ENCODE measurements at places on chromosomes 13 and 19.
A peak's percentile ranks its signal among the peaks of the same experiment; 100 is the strongest.

DNA sequence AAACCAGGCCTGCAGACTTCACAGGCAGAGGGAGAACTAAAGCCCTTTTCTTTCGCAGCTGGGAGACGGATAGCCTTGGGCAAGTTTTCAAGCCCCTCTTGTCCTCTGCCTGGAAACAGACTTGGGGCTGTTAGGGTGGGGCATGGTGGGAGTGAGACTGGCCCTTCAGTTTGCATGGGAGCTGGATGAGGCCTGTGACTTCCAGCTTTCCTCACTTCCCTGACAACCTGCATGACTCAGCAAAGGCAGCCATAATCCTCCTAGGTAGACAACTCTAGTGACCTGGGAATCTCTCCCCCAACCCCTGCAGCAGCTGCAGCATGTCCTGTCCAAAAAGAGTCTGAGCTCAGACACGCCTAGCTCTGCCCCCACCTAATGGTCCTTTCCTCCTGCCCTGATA is 93.0 kb downstream of the POSTN start:
- DNase-seq = no peak

DNA sequence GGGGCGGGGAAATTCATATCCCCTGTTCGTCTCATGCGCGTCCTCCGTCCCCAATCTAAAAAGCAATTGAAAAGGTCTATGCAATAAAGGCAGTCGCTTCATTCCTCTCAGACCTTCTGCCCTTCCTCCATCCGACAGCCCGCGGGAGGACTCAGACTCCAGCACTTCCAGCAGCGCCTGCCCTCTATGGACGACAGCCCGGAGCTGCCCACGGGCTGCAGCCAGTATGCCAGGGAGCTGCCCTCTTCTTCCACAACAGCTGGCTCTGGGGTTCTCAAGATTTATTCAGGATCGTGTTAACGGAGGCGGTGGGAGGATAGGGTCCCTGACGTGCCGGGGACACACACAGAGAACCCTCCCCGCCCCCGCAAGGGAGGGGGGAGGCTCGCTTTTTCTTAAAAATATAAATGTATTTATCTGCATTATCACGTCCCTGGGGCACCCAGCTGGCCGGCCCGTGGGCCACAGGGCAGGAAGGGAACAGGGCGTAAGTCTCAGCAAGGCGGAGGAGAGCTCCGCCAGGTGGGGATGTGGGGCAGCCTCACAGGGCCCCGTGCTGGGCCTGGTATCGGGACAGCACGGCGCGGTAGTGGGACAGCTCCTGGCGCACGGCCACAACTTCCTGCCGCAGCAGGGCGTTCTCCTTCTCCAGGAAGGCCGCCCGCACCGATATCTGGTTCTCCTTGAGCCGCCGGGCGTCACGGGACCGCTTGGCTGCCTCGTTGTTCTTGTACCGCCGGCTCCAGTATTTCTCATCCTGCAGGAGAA is 6.7 kb downstream of the DBP start:
- DNase-seq = no peak

GRCh38 chr19:28475525-28475924 is 737.4 kb downstream of the UQCRFS1 start:
- DNase-seq = no peak

DNA sequence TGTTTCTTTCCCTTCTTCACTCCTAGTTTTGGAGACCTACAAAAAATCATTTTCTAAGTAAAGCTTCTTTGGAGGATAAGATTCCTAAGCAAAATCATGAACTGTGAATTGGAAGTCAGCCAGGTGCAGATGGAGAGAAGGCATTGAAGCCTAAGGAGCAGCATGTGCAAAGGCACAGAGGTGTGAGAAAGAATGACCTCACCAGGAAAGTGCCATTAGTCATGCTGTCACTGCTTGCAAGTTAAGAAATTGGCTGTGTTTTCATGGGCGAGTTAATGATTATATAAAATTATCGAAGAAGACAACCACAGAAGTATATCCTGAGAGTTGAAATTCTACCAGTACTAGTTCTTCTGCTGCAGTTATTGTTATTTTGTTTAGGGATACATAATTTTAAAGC is 80.3 kb upstream of the KLHL1 start:
- DNase-seq = no peak

DNA sequence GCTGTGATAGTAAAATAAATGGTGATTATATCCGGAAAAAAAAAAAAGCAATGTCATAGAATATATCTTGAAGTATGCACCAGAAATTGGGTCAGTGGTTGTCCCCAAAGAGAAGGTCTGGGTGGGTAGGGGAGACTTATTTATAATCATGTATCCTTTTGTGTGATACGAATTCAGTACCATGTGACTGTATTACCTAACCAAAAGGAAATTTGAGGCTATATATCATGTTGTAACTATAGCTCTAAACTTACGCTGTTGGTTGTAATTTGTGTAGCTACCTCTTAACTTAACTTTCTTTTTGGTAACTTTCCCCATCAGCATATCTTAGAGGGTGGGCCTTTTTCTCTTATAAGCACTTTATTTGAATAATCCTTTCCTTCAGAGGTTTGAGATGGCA is 25.2 kb upstream of the KCTD4 start:
- no peak for DNase-seq

DNA sequence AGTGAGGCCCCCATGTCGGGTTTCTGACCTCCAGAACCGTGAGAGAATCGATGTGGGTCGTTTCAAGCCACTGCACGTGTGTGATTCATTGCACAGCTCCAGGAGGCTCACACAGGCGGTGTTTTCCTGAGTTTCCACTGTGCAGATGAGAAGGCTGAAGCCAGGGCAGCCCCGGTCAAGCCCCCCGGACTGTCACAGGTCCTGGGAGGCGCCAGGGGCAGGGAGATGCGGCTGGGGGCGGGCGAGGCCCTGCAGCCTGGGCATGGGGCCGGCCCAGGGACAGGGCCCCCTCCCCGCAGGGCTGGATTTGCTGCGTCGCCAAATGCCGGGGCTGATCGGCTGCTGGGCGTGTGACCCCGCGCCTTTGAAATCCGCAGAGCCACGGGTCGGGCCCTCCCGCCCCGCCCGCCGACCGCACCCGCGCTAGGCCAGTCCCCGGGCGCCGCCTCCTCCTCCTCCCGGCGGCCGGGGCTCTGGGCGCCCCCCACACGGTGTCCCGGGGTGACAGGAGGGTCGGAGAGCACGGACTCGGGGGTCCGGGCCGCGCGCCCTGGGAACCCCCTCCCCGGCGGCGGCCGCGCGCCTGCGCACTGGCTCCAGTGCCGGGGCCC is 9.9 kb upstream of the MKNK2 start:
- DNase-seq = no peak

DNA sequence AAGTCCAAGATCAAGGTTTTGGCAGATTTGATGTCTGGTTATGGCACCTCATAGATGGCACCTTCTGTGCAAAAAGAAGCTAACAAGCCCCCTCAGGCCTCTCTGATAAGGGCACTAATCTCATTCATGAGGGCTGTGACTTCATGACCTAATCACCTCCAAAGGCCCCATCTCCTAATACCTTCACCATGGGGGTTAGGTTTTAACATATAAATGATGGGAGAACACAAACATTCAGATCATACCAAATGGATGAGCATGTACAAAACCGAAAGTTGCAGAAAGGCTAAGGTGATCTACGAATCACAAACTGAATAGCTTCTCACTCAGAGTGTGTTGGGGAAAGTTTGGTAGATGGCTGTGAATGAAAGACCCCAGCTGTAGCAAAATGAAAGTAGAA is 217.4 kb downstream of the TBC1D4 start:
- DNase-seq = no peak

GRCh38 chr19:51637362-51637978 is 7.3 kb upstream of the SIGLEC5 start:
- DNase-seq = no peak

GRCh38 chr13:99439048-99439447 is 62.2 kb upstream of the TM9SF2 start:
- no peak for DNase-seq

GRCh38 chr19:29484876-29485275 is 40.9 kb upstream of the VSTM2B start:
- peak; percentile 9 for DNase-seq

GRCh38 chr13:26503826-26504594 is 53.5 kb upstream of the WASF3 start:
- no peak for DNase-seq

DNA sequence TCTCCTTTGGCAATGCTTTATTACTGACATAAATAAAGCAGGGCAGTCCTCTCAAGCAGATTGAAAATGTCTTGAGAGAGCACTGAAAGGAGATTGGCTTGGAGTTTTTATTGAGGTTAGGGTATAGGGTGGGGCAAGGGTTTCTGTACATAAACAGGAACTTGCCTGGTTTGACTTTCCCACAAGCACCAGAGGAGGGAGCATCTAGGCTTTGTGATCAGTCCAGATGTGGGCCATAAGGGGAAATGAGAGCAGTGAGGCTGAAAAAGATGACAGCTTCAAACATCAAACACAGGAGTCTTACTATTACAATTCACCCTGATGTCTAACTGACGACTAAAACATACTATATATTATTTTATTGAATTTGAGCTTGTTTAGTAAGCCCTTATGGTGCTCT is 260.9 kb downstream of the MTUS2 start:
- no peak for DNase-seq

GRCh38 chr19:10419200-10419645 is 1.1 kb upstream of the PDE4A start:
- no peak for DNase-seq

DNA sequence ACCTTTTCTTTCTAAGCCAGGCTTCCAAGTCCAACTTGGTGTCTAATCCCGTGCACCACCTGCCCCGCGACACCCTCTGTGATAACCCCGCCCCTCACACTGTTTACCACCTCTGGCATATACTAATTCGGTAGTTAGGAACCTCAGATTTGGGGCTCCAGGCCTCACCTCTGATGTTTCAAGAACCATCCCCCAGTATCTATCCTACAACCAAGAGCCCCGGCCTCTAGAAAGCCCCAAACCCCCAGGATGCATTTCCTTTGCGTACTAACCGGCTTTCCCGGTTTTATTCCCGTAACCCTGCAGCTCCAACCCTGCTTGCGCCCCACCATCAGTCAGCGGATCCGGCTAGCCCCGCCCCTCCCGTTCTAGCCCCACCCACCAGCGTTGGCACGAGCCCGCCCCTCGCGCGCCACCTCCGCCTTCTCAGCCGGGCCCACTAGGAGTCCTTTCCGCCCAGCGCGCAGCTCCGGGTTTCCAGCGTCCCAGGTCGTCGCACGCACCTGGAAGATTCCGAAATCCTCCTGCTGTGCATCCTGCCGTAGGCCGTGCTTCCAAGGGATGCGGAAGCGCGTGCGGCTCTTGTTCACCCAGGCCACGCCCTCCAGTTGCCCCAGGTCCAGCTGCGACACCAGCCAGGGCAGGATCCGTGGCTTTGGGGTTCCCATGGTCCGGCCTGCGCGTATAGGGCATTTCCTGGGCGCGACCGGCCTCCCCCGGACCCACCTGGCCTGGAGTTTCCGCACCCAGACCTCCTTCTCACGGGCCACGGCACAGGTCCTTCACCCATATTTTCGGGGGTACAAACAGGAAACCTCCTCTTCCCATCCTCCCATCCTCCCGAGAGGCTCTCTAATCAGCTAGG is 1.3 kb downstream of the IRF3 start:
- peak; percentile 94 for DNase-seq

- DNase-seq = no peak
Measured at GRCh38 chr19:31674503-31675192, 325.4 kb upstream of the TSHZ3 start.

DNA sequence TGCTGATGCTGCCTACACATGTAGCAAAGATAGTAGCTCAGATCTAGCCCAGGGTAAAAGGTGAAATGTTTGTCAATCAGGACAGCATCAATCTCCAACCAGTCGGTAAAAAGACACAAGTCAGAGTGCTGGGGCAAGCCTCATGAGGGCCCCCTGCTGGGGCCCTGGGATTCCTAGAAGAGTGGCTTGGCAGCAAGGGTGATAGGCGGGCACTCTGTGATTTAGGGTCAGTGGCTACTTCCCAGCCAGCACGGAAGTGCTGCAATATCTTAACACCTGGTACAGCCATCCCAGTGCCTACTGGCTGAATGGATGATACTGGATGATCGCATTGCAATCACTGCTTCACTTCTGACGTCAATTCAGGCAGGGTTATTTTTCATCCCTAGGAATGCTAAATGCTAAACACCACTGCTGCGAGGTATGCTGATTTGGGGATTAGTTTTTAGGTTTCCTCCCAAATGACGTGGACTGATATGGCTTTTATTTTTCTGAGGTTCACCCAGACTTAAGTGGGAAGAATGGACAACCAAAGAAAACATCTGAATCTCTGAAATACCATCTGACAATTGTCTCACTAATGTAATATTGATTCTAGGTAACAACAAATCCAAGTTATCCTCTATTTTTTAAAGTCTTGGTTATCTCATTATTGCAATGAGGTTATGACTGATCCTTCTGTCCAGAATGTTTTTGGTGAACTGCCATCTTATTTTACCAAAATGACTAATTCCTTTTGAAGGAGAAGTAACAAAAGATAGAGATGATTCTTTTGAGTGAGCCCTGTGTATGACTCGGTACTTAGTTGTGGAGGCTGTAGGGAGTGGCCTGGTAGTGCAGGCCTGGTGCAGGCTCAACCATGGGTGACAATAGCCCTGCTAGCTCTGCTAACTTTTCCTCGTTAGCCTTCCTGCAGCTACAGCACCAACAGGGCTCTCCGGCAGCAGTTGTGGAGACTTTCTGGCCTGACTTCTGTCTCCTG is 432.5 kb downstream of the FGF9 start:
- no peak for DNase-seq

DNA sequence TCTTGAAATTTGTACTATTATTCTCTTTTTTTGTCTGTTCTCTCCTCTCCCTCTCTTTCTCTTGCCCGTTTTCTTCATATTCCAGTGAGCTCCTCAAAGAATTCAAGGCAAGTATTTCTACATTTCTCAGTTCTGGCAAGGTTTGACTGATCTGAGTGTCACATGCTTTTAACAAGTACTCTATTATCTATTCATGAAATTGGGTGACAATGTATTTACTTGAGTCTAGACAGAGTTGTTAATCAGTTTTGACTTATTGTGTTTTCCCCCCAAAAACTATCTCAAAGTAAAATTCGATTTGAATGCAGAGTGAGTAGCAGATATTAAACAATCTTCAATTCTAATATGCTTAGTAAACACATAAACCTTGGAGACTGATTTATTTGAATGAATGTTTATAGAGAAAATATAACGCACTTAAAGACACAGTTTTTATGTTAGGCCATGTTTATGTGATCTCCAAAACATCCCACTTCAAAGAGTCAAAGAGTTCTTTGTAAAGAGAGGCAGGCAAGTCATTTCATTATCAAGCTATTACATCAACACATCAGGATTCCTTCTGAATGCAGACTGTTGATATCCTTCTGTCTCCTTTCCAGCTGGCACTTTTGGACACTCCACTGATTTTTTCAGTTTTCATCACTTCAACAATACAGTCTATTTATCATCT is 166.6 kb downstream of the SLITRK6 start:
- DNase-seq = no peak

DNA sequence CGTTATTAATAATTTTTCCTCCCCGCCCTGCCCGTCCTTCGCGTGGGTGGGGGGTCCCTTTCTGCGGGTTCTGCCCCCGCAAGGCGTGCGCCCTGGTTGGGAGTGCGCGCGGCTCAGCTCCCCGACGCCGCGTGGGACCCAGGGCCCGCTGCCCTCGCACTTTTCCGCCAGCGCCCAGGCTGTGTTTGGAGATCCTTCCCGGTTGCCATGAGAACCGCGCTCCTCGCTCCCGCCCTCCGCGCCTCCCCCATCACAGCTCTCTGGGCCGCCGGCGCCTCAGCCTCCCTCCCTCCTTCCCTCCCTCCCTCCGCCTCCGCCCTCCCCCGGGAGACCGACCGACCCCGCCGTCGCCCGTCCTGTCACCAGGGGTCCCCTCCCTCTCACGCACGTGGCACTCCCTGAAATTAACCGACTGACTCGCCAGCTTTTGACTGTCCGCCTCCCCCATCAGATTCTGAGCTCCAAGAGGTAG is 2.4 kb upstream of the SSBP4 start:
- peak; percentile 84 for DNase-seq
